ENCODE measurements at places on chromosomes 3 and 15. TPM values are rescaled to one million over a fixed set of nuclear protein-coding genes. Genes with fewer than 3 reads are reported as not detected.
A peak's percentile ranks its signal among the peaks of the same experiment; 100 is the strongest.

DNA sequence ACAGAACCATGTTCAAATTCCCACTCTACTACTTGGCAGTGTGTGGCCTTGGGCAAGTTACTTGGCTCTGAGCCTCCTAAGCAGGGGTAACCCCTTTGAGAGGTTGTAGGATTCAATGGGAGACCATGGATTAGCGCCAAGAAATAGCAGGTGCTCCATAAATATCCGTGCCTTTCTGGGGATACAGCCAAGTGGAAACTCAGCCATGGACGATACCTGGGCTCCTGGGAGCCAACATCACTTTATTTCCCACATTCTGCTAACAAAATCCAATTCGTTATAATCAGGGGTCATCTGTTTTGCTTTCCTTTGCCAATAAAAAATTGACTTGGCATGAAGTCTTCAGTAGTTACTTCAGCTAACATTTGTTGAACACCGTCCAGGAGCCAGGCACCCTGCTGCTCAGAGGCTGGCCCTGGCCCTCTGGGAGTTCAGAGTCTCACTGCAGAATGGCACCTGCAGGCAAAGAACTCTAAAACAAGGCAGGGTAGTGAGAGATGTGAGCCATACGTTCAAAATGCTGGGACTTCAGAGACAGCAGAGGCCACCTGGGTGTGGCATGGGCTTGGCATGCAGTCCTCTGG, 42.3 kb downstream of the ZDHHC19 start:
- DNase-seq, result no peak
- H3K4me1 ChIP-seq, result no peaks in the 10 kb centered on the region

DNA sequence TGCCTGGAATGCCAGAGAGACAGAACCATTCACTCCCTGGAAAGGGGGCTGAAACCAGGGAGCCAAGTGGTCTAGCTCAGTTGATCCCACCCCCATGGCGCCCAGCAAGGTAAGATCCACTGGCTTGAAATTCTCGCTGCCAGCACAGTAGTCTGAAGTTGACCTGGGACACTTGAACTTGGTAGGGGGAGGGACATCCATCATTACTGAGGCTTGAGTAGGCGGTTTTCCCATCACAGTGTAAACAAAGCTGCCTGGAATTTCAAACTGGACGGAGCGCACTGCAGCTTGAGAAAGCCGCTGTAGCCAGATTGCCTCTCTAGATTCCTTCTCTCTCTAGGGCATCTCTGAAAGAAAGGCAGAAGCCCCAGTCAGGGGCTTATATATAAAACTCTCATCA, 310.7 kb upstream of the DPPA4 start:
- H3K36me3 ChIP-seq, result no peaks in the 10 kb centered on the region
- no peak overlapping the region for H3K4me3 ChIP-seq
- DNase-seq, result no peak
- no peaks in the 10 kb centered on the region for H3K4me1 ChIP-seq
- H3K27me3 ChIP-seq, result no peaks in the 10 kb centered on the region
- H3K27ac ChIP-seq, result no peak overlapping the region

GRCh38 chr3:195101001-195101583, 169.9 kb downstream of the XXYLT1 start:
- no peak overlapping the region for H3K27ac ChIP-seq
- no peak for DNase-seq
- no peaks in the 10 kb centered on the region for H3K27me3 ChIP-seq
- H3K4me3 ChIP-seq, result no peak overlapping the region

DNA sequence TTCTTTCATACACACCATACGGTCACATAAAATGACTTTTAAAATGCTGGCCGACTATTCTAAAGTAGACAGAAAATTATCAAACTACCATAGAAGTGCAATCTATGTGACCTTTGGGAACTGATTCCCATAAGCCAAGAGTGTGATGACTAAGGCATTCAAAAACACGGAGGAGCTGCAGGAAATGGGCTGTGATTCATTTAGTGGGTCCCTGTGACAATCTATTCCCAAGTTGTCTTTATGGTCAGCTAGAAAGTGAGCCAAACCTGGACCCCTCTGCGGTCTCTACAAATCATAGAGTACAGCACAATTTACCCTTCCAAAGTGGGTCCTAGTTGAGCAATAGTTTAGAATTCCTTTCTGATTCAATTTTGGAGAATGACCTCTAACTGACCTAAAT, 251.5 kb upstream of the CBLB start:
- no peak overlapping the region for H3K27ac ChIP-seq
- H3K4me3 ChIP-seq, result no peak overlapping the region
- DNase-seq, result no peak
- no peaks in the 10 kb centered on the region for H3K27me3 ChIP-seq
- H3K36me3 ChIP-seq, result no peaks in the 10 kb centered on the region

Gene FRMD5
- 0.44 TPM for total RNA-seq

- no peaks in the 10 kb centered on the region for H3K27me3 ChIP-seq
- no peak overlapping the region for H3K4me3 ChIP-seq
- no peak for DNase-seq
- H3K27ac ChIP-seq, result no peak overlapping the region
- no peaks in the 10 kb centered on the region for H3K36me3 ChIP-seq
Observed at GRCh38 chr15:64024172-64025050, 21.9 kb downstream of the DAPK2 start.

Gene OR5K2
- total RNA-seq, result not detected

DNA sequence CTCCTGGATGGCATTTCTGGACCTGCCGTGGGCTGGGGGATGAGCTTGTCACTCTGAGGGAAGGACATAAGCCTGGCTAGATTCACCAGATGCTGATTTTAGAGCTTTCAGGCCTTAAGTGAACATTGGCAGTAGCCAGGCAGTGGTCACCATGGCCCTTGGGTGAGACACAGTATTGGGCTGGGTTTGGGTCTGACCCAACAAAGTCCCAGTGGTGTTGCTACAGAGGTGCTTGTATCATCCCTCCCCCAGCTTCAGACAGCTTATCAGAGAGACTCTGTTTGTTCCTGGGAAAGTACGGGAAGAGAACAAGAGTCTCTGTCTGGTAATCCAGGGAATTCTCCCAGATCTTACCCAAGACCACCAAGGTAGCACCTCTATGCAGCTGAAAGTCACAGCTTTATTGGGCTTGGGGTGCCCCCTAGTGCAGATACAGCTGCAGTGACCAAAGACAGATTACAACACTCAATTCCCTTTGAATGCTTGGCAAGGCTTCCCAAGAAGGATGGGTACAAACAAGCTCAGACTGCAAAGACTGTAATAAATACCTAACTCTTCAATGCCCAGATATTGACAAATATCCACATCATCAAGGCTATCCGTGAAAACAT, 9.8 kb upstream of the RUVBL1 start:
- no peaks in the 10 kb centered on the region for H3K27me3 ChIP-seq
- H3K4me3 ChIP-seq, result no peak overlapping the region
- peak; percentile 38 for DNase-seq
- H3K4me1 ChIP-seq, result no peaks in the 10 kb centered on the region
- no peaks in the 10 kb centered on the region for H3K36me3 ChIP-seq
- H3K27ac ChIP-seq, result no peak overlapping the region

DNA sequence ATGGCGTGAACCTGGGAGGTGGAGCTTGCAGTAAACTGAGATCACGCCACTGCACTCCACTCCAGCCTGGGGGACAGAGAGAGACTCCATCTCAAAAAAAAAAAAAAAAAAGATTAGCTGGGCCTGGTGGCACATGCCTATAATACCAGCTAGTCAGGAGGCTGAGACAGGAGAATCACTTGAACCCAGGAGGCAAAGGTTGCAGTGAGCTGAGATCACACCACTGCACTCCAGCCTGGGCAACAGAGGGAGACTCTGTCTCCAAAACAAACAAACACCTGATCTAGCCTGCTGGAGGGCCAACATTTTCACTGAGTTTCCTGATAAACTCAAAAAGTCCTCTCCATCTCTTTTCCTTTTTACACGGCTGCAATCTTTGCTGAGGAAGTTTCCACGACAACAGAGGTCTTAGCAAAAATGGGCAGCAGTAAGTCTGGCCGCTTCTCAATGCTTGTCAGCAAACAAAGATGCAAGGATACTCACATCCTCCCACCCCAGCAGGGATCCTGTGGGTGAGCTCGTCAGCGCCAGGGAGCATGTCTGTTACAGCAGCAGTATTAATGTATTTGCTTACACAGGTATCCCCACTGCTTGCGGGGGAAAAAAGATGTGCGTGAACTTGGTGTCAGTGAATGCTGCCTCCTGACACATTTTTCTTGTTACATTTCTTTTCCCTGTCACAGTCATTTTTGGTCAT, 21.0 kb upstream of the CCDC174 start:
- H3K4me3 ChIP-seq, result no peak overlapping the region
- H3K27me3 ChIP-seq, result no peaks in the 10 kb centered on the region
- H3K36me3 ChIP-seq, result no peaks in the 10 kb centered on the region
- DNase-seq, result no peak
- no peaks in the 10 kb centered on the region for H3K4me1 ChIP-seq

Gene CLDN11
- total RNA-seq, result 0.26 TPM

- H3K4me1 ChIP-seq, result peaks cover 21% of the 10 kb centered on the region
- H3K4me3 ChIP-seq, result no peak overlapping the region
- H3K36me3 ChIP-seq, result no peaks in the 10 kb centered on the region
- DNase-seq, result no peak
- H3K27ac ChIP-seq, result no peak overlapping the region
Observed at GRCh38 chr3:32946973-32947788, 4.3 kb upstream of the CCR4 start.

DNA sequence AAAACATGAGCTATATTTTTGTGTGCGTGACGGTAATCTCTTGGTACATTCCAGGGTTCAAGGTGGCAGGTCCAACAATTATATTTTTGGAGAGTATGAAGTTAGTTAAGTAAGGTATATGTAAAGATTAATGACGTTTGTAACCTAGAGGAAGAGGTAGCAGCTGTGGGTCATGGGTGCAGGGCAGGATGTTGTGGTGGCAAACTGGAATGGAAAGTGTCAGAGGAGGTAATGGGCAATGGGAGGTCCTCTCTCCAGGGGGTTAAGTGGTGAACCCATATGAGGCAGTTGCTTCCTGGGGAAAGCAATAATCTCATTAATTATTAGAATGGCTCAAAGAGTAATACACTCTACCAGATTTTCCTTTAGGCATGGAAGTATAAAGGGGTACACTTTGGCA, 1.0 kb upstream of the CD200R1L start:
- no peaks in the 10 kb centered on the region for H3K36me3 ChIP-seq
- H3K4me1 ChIP-seq, result peaks cover 24% of the 10 kb centered on the region
- H3K4me3 ChIP-seq, result no peak overlapping the region
- H3K27me3 ChIP-seq, result no peaks in the 10 kb centered on the region
- DNase-seq, result peak; percentile 7

Gene NR2E3
- not detected for total RNA-seq

- H3K36me3 ChIP-seq, result no peaks in the 10 kb centered on the region
- H3K27me3 ChIP-seq, result no peaks in the 10 kb centered on the region
- no peaks in the 10 kb centered on the region for H3K4me1 ChIP-seq
- no peak overlapping the region for H3K27ac ChIP-seq
- no peak overlapping the region for H3K4me3 ChIP-seq
- no peak for DNase-seq
Observed at GRCh38 chr3:112627419-112627818, 13.5 kb downstream of the CCDC80 start.

GRCh38 chr3:183536238-183536880, 19.1 kb downstream of the KLHL6 start:
- peaks cover 34% of the 10 kb centered on the region for H3K4me1 ChIP-seq
- no peak for DNase-seq
- no peaks in the 10 kb centered on the region for H3K36me3 ChIP-seq
- H3K4me3 ChIP-seq, result no peak overlapping the region
- H3K27ac ChIP-seq, result no peak overlapping the region
- no peaks in the 10 kb centered on the region for H3K27me3 ChIP-seq

DNA sequence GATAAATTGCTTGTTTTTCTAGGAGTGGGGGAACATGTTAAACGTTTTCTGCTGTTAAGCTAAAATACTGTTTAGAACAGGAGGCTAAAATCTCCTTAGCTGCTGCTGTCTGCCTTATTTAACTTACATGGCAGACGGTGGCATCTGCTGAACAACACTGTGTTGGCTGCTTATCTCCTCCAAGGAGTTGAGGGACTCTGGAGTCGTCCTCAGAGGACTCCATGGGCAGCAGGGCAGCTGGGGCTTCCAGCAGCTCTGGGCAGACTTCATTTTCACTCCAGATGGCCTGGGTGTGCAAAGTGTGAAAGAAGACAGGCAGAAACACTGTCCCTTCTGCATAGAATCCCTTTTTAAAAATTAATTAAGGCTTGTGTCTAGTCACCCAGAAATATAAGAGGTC, 52.9 kb upstream of the NUDT16 start:
- H3K4me1 ChIP-seq, result no peaks in the 10 kb centered on the region
- DNase-seq, result no peak
- H3K27me3 ChIP-seq, result no peaks in the 10 kb centered on the region

- no peak for DNase-seq
- H3K4me3 ChIP-seq, result no peak overlapping the region
- H3K36me3 ChIP-seq, result no peaks in the 10 kb centered on the region
- peaks cover 23% of the 10 kb centered on the region for H3K4me1 ChIP-seq
- no peak overlapping the region for H3K27ac ChIP-seq
- peaks cover 75% of the 10 kb centered on the region for H3K27me3 ChIP-seq
Observed at GRCh38 chr15:96353416-96353929, 23.0 kb downstream of the NR2F2 start.

Gene ITIH4
- total RNA-seq, result 10.9 TPM

DNA sequence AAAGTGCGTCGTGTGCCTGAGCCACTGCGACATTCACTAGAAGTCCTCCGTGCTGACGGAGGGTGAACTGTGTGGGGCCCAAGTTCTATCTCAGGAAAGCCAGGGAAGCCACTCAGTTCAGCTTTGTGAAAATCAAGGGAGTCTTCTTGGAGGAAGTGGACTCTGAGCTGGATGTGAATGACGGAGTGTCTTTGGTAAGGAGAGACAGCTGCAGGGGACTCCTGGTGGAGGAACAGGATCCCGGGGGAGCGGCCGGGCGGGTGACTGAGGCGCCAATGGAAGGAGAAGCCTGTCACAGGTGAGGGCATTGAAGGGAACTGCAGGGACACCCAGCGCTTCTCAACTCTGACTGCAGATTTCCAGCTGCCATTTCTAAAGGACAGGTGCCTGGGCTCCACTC, 75.6 kb downstream of the APBA2 start:
- DNase-seq, result no peak
- no peak overlapping the region for H3K4me3 ChIP-seq
- no peaks in the 10 kb centered on the region for H3K27me3 ChIP-seq
- H3K27ac ChIP-seq, result no peak overlapping the region

- DNase-seq, result no peak
- H3K4me3 ChIP-seq, result no peak overlapping the region
- no peaks in the 10 kb centered on the region for H3K27me3 ChIP-seq
- no peak overlapping the region for H3K27ac ChIP-seq
- no peaks in the 10 kb centered on the region for H3K4me1 ChIP-seq
Observed at GRCh38 chr3:156918746-156919145, 92.6 kb downstream of the LEKR1 start.

DNA sequence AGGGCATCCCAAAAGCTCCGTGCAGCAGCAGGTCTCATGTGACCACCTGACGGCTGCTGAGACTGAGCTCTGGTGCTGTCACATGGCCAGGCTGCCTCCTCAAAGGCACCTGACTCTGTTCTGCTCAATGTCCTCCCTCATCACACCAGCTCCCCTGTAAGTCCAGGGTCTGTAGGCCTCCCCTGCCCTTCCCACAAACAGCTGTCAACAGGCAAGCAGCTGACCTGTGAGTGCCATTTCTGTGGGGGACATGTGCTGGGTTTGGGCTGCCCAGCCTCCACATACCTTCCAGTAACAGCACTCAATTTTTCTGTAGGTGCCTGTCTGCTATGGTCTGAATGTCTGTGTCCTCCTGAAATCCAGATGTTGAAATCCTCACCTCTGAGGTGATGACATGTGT, 11.2 kb downstream of the NUP210 start:
- no peak overlapping the region for H3K4me3 ChIP-seq
- peaks cover 34% of the 10 kb centered on the region for H3K4me1 ChIP-seq
- H3K27ac ChIP-seq, result no peak overlapping the region

Gene CCDC80
- not detected for total RNA-seq

Measured in CD8-positive, alpha-beta memory T cell (primary cell).